CD8-positive, alpha-beta memory T cell (primary cell): ENCODE measurements at places on chromosomes 13 and 19.

GRCh38 chr13:50513300-50513877 is 330.1 kb downstream of the DLEU7 start:
- DNase-seq = no peak

GRCh38 chr19:47124937-47125668 is 5.5 kb upstream of the SAE1 start:
- no peak for DNase-seq

DNA sequence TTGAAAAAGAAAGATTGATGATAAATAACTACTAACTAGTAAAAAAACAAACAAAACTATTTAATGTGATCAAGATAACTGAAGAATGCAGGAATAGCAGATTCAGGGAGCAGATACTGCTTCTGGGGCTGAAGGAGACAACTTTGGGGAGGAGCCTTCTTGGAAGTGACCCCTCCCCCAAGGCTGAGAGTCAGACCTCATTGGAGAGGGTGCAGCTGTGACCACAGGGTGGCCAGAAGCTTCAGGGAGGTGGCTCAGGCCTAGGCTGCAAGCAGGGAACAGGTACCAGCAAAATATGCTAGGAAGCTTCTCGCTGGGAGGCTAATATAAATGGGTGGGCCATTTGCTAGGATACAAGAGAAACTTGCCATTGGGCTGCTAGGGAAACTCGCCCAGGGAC is 149.9 kb downstream of the MYO16 start:
- DNase-seq = no peak

GRCh38 chr13:49533591-49534269 is 38.0 kb downstream of the PHF11 start:
- DNase-seq = no peak
